ENCODE measurements at places on chromosomes 13 and 19.
A peak's percentile ranks its signal among the peaks of the same experiment; 100 is the strongest.

DNA sequence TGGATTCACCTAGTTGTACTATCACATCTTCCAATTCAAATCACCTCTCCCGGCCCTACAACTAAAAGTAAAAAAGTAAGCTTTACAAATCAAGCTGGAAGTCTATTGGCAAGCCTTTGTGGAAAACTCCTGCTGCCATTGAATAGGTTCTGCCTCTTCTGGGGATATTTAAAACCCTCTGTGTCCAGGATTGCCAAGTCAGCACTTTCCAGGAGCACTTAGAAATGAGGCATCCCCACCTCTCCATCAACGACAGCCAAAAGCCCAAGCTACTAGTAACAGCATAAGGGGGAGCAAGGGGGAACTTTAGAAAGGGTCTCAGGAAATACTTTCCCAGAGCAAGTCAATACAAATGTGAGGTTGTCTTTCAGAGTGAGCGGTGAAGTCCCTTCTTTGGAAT, 85.0 kb upstream of the OBI1 start:
- no peak overlapping the region for H3K27ac ChIP-seq
- no peak for DNase-seq
- H3K4me1 ChIP-seq = no peaks in the 10 kb centered on the region

GRCh38 chr13:78022164-78022877, 103.7 kb upstream of the EDNRB start:
- no peaks in the 10 kb centered on the region for H3K36me3 ChIP-seq
- H3K4me3 ChIP-seq = no peak overlapping the region
- no peaks in the 10 kb centered on the region for H3K27me3 ChIP-seq
- H3K4me1 ChIP-seq = no peaks in the 10 kb centered on the region

DNA sequence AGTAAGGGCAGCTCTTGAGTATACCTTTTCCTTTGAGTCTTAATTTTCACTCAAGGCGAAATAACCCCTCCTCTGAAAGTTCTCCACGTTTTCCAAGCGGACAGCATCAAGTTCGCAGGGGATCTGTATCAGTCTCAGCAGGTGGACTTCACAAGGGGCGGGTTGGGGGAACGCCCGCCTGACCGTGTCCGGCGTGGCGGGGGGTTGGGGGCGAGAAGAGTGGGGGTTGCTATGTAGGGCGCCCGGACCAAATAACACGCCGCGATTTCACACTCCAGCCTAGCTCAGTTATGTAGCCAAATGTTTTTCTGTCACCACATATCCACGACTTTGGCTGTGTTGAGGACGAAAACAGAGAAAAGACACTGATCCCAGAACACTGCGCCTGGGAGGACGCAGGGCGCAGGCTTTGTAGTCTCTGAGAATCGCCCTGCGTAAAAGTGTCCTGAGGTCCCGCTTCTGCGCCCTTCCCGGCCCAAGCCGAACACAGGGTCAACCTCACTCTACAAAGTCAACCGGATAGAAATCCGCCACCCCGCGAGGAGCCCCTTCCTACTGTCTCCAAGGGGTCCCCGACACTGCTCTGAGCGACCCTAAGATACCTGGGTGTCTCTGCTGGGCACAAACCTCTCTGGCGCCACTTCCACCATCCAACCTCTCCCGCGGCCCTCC, 524 bp downstream of the RUBCNL start:
- H3K4me1 ChIP-seq = peaks cover 13% of the 10 kb centered on the region
- DNase-seq = no peak
- peak overlapping the region; percentile 19 for H3K4me3 ChIP-seq

- no peak overlapping the region for H3K4me3 ChIP-seq
- peaks cover 26% of the 10 kb centered on the region for H3K4me1 ChIP-seq
- no peak for DNase-seq
Measured at GRCh38 chr19:6228551-6229215, 51.1 kb downstream of the MLLT1 start.

DNA sequence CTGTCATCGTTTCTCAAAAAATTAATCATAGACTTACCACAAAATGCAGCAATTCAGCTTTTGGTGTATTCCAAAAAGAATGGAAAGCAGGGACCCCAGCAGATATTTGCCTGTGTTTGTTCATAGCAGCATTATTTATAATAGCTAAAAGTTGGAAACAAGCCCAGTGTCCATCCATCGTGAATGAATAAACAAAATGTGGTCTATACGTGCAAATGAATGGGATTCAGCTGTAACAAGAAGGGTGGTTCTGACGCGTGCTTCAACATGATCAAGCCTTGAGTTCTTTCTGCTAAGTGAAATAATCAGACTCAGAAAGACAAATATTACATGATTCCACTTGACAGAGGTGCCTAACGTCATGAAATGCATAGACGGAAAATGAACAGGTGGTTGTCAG, 36.4 kb downstream of the PSG11 start:
- no peaks in the 10 kb centered on the region for H3K27me3 ChIP-seq
- no peaks in the 10 kb centered on the region for H3K36me3 ChIP-seq
- DNase-seq = no peak
- H3K27ac ChIP-seq = no peak overlapping the region

DNA sequence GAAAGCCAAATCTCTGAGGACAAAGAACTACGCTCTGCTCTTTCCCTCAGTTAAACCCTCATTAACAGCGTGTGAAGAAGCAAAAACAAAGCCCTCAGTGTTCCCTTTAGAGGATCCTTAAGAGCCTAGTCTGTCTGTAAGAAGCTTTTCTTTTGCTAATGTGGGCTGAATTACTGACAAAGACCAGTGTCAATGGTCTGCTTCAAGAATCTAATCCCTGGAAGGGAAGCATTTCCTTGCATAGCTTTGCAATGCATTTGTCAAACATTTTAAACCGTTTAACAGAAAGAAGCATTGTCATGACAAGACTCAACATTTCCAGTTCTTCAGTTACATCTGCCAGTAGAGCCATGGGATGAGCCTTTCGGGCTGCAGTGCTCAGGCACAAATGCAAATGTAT, 64.9 kb downstream of the EDNRB start:
- no peak overlapping the region for H3K27ac ChIP-seq
- DNase-seq = no peak
- H3K4me3 ChIP-seq = no peak overlapping the region
- H3K27me3 ChIP-seq = no peaks in the 10 kb centered on the region
- H3K4me1 ChIP-seq = no peaks in the 10 kb centered on the region

GRCh38 chr13:111516712-111517640, 196.5 kb downstream of the TEX29 start:
- no peak for DNase-seq
- H3K4me3 ChIP-seq = no peak overlapping the region
- no peaks in the 10 kb centered on the region for H3K36me3 ChIP-seq
- H3K4me1 ChIP-seq = no peaks in the 10 kb centered on the region
- no peaks in the 10 kb centered on the region for H3K27me3 ChIP-seq
- no peak overlapping the region for H3K27ac ChIP-seq

GRCh38 chr19:8087876-8088275, 35.3 kb downstream of the CCL25 start:
- H3K27me3 ChIP-seq = no peaks in the 10 kb centered on the region
- no peaks in the 10 kb centered on the region for H3K4me1 ChIP-seq
- H3K36me3 ChIP-seq = no peaks in the 10 kb centered on the region
- no peak overlapping the region for H3K4me3 ChIP-seq

DNA sequence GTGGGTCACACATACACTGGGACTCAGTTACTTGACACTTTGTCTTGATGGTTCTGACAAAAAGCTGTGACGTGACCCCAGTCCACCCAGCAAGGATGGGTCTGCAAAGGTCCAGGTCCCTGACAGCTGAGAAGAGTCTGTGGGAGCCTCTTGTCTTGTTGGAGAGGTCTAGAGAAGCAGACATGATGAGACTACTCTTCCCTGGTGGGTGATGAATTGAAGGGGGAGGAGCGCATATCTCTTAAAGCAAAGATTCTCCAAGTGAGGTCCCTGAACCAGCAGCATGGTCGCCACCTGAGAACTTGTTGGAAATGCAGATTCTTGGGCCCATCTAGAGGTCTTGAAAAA, 78.5 kb upstream of the MEDAG start:
- no peak overlapping the region for H3K27ac ChIP-seq
- no peaks in the 10 kb centered on the region for H3K36me3 ChIP-seq
- no peaks in the 10 kb centered on the region for H3K4me1 ChIP-seq
- DNase-seq = no peak
- H3K27me3 ChIP-seq = no peaks in the 10 kb centered on the region
- H3K4me3 ChIP-seq = no peak overlapping the region

DNA sequence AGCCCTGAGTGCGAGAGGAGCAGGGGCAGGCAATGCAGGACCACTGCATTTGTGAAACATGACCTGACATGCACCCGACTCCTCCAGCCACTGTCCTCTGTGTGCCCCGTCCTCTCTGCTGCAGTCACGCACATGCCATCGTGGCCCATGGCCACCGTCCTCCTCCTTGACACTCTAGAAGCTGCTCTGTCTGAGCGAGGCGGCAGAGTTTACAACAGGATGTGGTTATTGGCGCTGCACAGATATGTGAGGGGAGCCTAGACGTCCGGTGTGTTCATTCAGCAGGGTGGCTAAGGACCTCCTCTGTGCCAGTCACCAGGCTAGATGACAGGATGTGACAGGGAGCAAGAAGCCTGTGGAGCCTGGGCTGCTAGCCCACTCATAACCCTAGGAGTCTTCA, 277.8 kb downstream of the FOXO1 start:
- no peaks in the 10 kb centered on the region for H3K4me1 ChIP-seq
- no peaks in the 10 kb centered on the region for H3K27me3 ChIP-seq
- H3K4me3 ChIP-seq = no peak overlapping the region
- H3K36me3 ChIP-seq = no peaks in the 10 kb centered on the region
- DNase-seq = no peak
- no peak overlapping the region for H3K27ac ChIP-seq

GRCh38 chr13:34881494-34881893, 60.6 kb upstream of the NBEA start:
- H3K4me1 ChIP-seq = no peaks in the 10 kb centered on the region
- no peaks in the 10 kb centered on the region for H3K27me3 ChIP-seq
- no peak overlapping the region for H3K4me3 ChIP-seq
- H3K36me3 ChIP-seq = no peaks in the 10 kb centered on the region
- no peak overlapping the region for H3K27ac ChIP-seq

DNA sequence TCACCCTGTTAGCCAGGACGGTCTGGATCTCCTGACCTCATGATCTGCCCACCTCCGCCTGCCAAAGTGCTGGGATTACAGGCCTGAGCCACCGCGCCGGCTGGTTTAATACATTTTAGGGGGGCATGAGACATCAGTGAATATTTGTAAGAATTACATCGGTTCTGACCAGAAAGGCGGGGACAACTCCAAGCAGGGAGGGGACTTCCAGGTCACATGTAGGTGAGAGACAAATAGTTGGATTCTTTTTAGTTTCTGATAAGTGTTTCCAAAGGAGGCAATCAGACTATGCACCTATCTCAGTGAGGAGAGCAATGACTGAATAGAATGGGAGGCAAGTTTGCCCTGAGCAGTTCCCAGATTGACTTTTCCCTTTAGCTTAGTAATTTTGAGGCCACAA, 3.7 kb upstream of the ZNF552 start:
- no peak overlapping the region for H3K27ac ChIP-seq
- H3K4me1 ChIP-seq = peaks cover 26% of the 10 kb centered on the region
- no peak for DNase-seq

GRCh38 chr13:75186379-75186778, 295.6 kb downstream of the TBC1D4 start:
- H3K36me3 ChIP-seq = no peaks in the 10 kb centered on the region
- DNase-seq = no peak
- no peak overlapping the region for H3K27ac ChIP-seq
- no peaks in the 10 kb centered on the region for H3K27me3 ChIP-seq
- H3K4me3 ChIP-seq = no peak overlapping the region

- H3K27ac ChIP-seq = no peak overlapping the region
- peaks cover 3% of the 10 kb centered on the region for H3K27me3 ChIP-seq
- H3K4me1 ChIP-seq = peaks cover 10% of the 10 kb centered on the region
- no peak for DNase-seq
- H3K36me3 ChIP-seq = no peaks in the 10 kb centered on the region
Measured at GRCh38 chr13:96091164-96092117, 1.5 kb downstream of the HS6ST3 start.

- DNase-seq = no peak
- H3K4me3 ChIP-seq = no peak overlapping the region
- no peak overlapping the region for H3K27ac ChIP-seq
- H3K4me1 ChIP-seq = peaks cover 25% of the 10 kb centered on the region
- no peaks in the 10 kb centered on the region for H3K36me3 ChIP-seq
- H3K27me3 ChIP-seq = peaks cover 7% of the 10 kb centered on the region
Measured at GRCh38 chr13:76883236-76883635, 3.0 kb downstream of the KCTD12 start.

DNA sequence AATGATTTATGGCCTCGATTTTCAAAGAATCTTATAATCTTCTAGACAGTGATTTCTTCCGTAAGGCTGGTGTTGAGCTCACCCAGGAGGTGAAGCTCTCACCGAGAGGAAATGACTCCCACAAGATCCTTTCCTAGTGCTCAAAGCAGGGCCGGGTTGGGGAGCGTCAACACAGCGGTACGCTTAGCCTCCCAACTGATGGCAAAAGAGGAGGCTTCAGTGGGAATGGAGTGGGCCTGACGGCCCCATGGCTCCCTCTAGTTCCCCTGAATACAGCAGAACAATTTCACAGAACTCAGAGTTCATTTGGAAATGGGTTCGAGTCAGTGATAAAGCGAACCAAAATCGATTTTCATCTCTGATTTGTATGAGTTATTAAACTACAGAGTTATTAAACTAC, 449.5 kb downstream of the KLF12 start:
- no peak overlapping the region for H3K4me3 ChIP-seq
- no peak overlapping the region for H3K27ac ChIP-seq
- peaks cover 5% of the 10 kb centered on the region for H3K36me3 ChIP-seq

DNA sequence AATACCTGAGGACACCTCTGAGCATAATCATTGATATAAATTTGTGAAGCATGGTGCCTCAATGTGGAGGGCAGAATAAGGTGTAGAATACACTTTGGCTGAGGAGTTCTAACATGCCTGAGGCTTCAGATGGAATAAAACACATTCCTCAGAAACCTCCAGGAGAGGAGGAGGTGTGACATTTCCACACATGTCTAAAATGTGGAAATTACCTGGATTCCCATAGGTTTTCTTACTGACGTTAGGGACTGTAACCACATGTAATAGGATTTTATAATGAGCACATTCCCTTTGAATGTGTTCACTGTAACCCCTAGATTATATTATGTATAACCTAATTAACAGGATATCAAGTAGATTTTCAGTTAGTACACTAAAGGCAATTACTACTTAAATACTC, 226.1 kb downstream of the TDRD3 start:
- no peaks in the 10 kb centered on the region for H3K36me3 ChIP-seq
- H3K27me3 ChIP-seq = peaks cover 7% of the 10 kb centered on the region
- DNase-seq = no peak
- H3K4me3 ChIP-seq = no peak overlapping the region
- no peak overlapping the region for H3K27ac ChIP-seq
- no peaks in the 10 kb centered on the region for H3K4me1 ChIP-seq

DNA sequence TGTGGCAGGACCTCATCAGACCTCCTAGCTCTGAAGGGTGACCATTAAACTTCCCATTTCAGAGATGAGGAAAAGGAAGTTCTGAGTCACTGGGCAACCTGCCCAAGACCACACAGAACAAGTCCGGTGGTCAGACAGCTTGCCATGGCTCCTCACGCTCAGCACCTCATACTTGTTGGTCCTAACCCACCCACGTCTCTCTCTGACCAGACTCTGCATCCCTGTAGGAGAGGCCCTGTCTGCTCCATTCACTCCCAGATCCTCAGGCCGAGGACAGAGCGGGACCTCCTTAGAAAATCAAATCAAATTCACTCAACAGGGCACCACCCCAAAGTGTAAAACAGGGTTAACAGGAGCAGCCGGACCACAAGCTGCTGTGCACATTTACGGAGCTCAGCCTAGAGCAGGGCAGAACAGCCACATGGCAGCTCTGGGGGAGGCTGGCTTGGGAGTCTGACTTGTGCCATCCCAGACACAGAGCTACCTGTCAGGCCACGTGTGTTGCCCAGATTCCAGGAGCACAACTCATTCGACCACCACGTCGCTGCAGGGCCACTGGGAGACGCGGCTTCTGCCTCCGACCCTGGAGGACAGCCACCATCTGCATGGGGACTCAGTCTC, 1.7 kb downstream of the MIER2 start:
- DNase-seq = no peak
- H3K36me3 ChIP-seq = no peaks in the 10 kb centered on the region
- no peaks in the 10 kb centered on the region for H3K27me3 ChIP-seq
- H3K4me3 ChIP-seq = no peak overlapping the region
- peak overlapping the region; percentile 20 for H3K27ac ChIP-seq
